Activated CD8-positive, alpha-beta memory T cell treated with anti-CD3 and anti-CD28 coated beads for 1 hour (primary cell): ENCODE measurements at places on chromosomes 11 and 22.

DNA sequence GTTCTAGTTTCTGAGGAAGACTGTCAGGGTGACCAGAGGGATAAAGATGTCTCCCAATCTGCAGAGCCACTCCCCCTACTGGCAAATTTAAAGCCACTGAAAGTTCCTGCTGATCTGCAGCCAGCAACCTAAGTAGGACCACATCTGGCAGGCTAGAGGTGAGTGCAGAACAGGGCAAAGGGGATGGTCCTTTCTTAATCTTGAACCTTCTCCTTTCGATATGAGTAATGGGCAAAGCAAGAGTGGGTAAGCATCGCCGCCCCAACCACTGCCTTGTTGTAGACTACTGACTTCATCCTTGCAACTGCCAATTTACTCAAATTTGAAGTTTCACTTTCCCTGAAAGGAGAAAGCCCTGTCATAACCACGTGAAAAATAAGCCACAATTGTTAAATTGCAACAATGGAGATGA is 30.7 kb downstream of the SCUBE2 start:
- no peak for DNase-seq

DNA sequence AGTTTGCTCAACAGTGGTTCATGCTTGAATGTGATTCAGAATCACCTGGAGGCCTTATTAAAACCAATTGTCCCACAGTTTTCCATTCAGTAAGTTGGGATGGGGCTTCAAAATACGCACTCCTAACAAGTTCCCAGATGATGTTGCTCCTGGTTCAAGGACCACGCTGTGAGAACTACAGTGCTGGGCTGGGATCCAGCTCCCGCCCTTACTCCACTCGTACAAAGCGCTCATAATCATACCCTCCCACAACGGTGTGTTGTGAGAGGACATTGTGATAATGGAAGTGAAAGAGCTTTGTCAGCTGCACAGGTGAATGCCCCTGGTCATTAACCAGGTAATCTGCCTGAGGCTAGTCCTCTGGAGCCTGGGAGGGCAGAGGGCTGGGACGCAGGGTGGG is 1.3 kb upstream of the CD82 start:
- DNase-seq: no peak

DNA sequence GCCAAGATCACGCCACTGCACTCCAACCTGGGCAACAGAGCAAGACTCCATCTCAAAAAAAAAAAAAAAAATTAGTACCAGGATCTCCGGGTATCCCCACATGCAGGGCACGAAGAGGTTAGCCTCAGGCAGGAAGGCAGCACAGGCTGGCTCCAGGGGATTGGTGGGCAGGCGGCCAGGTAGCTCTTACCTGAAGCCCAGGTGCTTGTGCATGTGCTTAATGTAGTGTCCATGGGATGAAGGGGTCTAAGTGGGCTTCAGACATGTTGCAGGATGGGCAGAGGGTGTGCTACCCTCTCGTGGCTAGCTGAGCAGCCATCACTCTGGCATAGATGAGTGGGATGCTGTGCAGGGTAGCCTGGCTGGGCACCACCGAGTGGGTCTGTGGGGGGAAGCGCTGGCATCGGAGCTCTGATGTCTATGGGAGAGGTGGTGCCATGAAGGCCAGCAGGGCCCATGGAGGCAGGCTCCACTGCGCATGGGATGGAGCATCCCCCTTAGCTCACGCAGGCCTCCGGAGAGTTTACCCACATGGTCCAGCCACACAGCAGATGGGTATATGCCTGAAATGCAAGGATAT is 11.0 kb downstream of the RFPL1 start:
- no peak for DNase-seq

- DNase-seq: no peak
Observed at GRCh38 chr11:85647078-85647477, 689 bp upstream of the TMEM126A start.

DNA sequence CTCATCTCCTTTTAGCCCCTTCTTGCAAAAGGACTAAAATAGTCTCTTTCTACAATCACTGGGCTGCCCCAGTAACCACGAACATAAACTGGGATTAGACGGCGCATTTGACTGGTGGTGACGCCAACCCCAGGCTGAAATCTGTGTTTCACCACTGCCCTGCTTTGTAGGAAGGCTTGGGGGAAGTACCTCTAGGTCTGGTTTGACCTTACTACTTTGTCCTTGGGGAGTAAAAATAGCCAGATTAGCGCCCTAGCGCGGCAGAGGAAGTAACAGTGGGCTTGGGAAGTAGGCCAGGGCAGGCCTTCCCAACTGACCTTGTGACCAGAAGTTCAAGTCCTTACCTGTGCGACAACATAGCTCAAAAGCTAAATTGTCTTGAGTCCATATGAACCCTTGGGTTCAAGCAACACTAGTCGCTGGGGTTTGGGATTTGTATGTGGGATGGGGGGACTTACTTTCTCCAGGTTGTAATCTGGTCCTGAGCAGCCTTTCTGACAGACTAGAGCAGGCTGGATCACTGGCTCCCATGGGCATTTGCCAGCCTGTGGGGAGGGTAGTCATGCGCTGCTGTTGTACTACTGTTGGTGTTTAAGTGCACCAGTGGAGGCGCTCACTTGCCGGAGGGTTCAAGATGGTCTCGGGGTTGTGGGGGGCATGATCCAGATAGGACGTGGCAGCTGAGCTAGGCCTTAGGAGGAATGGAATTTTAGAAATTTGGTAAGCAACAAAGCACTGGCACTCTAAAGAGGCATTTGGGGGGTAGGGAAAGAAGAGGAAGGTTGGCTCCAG is 953 bp upstream of the PACS1 start:
- no peak for DNase-seq

- no peak for DNase-seq
Observed at GRCh38 chr11:58659404-58659803, 36.9 kb downstream of the CNTF start.

GRCh38 chr11:113906038-113906437 is 1.4 kb downstream of the HTR3B start:
- no peak for DNase-seq

GRCh38 chr11:121800731-121801393 is 315.2 kb downstream of the BLID start:
- no peak for DNase-seq

DNA sequence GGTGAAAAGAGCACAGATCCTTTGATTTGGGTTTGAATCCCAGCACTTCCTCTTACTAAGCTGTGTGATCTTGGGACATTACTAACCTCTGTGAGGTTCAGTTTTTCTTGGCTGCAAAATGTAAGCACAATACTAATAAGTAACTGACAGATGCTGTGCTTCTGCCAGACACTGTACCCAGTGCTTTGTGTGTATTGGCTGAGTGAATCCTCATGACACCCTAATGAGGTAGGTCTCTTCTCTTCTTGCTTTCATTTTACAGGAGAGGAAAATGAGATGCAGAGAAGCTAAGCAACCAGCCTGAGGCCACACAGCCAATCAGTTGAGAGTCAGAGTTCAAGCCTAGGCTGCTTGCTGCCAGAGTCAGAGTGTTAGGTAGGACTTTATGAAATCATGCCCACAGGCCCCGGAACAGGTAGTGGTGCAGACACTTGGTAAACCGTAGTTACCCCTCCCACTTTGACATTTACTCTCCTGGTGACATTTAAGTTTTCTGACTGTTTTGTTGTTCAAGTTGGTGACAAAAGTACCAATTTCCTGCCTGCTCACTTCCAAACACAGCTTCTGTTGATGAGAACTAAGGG is 21.2 kb downstream of the PTPRJ start:
- DNase-seq: peak; percentile 57

DNA sequence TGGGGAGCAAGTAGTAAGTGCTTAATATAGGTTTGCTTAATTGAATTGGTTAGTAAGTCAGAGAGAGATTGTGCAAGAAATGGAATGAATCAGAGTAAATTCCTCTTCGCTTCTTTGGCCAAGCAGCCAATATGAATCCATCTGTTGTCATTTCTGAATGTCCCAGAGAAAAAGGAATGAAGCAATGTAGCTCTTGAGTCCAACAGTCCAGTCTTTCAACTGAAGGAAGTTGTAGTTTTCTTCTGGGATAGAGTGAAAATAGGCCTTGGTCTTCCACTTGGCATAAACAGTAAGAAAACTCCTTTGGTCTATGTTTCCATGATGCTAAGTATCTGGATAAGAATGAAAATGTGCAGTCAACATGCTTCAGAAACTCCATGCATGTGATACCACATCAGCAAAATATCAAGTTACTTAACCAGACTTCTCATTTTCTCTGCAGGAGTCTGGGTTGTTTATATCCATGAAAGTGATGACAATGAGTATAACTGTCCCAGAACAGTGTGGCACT is 1.8 kb upstream of the FIBIN start:
- DNase-seq: no peak

GRCh38 chr11:21492931-21493330 is 700.0 kb upstream of the ANO5 start:
- DNase-seq: no peak
